Activated naive CD8-positive, alpha-beta T cell treated with anti-CD3 and anti-CD28 coated beads for 36 hours (primary cell): ENCODE measurements at places on chromosomes 6 and 20. TPM values are rescaled to one million over a fixed set of nuclear protein-coding genes. Genes with fewer than 3 reads are reported as not detected.

The MEP1A gene
- total RNA-seq, result not detected

The SIRPB1 gene
- total RNA-seq, result 4.5 TPM

The SCP2D1 gene
- total RNA-seq, result not detected

DNA sequence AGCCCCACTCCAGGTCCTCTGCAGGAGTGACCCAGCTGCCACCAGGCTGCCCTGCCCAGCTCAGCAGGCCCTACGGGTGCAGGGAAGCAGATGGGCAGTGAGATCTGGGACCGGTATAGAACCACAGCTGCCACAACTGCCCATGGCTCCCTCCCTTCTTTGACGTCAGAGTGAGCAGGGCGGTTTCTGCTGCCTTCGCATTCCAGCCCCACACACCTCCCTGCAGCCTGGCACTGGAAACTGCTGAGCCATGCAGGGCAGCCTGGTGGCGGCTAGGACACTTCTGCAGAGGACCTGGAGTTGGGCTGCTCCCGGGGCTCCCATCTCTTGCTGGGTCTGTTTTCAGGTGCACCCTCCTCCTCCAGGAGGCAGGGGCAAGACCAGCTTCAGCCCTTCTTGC is 101.6 kb upstream of the CD93 start:
- no peak for DNase-seq

GRCh38 chr6:38234141-38234540 is 405.6 kb downstream of the BTBD9 start:
- no peak for DNase-seq

DNA sequence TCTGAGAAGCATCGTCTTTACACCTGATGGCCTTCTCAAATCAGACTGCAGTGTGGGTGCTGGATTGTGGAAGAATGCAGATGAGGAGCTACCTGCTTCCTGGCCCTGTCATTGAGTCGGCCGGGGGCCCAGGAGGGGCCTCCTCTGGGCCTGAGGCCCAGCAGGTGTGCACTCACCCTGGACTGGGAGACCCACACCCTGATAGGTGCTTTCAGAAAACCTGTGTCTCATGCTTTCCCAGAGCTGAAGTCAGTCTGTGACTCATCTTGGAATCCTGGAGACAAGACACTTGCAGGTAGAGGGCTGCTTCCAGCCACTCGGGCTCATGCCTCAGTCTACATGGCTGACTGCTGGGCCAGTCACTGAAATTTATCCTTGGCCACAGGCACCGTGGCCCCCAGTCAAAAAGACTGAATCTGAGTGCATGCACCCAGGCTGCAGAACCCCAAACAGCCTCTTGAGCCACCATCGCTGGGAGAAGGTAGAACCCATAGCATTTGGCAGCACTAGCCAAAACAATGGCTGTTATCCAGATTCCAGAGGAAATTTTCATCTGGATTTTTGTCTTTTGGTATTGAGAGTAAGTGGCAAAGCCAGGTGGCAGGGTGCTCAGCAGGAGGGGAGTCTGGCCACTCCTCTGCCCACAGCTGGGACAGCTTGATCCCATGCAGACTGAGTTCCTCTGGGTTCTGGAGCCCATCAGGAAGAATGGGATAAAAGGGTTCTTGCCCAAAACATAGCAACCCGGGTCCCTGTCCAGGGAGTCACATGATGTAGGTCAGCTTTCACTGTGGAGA is 182.0 kb upstream of the CST7 start:
- no peak for DNase-seq

DNA sequence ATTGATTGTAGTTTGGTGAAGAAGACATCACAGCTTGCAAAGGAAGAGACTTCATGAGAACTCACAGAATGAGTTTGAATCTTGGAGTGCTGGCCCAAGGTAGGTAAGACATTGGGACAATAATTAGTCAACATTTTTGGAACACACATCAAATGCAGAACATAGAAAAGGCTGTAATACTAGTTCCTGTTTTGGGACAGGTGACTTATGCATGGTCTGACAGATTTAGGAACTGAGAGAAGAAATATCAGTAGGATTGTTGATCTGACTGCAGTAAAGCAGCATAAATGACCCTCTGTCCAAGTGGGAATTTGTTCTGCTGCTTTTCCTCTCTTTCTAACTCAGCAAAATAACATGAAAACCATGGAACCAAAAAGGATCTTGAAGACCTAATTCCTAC is 102.3 kb upstream of the MAP3K7 start:
- DNase-seq, result no peak

- DNase-seq, result no peak
Measured at GRCh38 chr6:11328613-11329247, 96.3 kb upstream of the NEDD9 start.

DNA sequence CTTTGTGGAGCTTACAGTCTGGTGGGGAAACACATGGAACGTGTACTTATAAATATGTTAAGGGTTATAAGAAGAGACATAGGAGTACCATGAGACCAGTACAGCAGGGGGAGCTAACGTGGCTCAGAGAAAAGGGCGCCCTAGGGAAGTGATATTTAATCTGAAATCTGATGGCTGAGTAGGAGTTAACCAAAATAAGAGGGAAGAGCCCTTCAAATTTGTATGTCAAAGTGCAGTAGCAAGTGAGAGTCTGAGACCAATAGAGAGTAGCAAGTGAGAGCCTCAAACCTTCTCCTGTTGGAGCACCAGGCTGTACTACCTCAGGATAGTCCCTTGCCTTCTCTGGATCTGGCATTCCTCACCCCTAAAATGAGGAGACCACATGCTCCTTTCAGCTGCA is 6.1 kb upstream of the PKIG start:
- no peak for DNase-seq

GRCh38 chr20:17629678-17630089 is 52.4 kb downstream of the RRBP1 start:
- no peak for DNase-seq

DNA sequence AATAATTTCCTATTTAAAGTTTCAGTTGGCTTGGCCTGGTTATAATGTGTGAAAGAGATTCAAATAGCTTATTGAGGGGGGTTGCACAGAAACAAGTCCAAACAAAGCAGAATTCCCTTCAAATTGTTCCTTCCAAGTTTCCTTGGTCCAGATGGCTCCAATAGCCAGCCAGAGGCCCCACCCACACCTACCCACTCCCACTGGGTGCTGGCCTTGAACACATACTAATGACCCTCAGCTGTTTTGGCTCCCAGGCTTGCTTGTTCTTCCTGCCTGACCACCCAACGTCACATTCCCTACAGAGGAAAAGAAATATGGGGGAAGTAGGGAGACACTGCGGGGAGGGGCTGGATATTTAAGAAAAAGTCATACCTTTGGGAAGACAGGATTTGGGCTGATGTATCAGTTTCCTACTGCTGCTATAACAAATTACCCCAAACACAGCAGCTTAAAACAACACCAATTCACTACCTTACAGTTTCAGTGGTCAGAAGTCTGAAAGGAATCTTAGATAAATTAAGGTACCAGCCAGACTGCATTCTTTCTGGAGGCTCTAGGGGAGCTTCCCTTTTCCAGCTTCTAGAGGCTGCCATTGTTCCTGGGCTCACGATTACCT is 95.7 kb downstream of the COL21A1 start:
- DNase-seq, result no peak

- DNase-seq, result no peak
Measured at GRCh38 chr6:25963426-25964123, 973 bp downstream of the TRIM38 start.

DNA sequence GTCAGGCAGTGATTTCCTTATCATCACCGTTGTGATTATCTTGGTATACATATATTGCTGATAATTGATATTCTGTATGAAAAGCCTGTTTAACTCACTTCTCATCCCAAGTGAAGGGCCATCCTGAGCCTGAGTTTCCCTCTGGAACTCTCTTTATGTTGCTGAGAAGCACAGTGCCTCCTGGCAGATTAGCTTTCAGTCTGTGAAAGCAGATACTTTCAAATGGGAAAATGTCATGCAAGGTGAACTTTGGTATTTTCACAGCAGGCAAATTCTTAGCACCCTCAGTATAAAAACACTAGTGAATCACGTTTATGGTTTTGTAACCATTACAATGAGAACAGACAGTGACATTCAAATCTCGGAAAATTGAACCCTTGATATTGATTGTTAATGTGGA is 151.6 kb downstream of the PRIM2 start:
- no peak for DNase-seq

DNA sequence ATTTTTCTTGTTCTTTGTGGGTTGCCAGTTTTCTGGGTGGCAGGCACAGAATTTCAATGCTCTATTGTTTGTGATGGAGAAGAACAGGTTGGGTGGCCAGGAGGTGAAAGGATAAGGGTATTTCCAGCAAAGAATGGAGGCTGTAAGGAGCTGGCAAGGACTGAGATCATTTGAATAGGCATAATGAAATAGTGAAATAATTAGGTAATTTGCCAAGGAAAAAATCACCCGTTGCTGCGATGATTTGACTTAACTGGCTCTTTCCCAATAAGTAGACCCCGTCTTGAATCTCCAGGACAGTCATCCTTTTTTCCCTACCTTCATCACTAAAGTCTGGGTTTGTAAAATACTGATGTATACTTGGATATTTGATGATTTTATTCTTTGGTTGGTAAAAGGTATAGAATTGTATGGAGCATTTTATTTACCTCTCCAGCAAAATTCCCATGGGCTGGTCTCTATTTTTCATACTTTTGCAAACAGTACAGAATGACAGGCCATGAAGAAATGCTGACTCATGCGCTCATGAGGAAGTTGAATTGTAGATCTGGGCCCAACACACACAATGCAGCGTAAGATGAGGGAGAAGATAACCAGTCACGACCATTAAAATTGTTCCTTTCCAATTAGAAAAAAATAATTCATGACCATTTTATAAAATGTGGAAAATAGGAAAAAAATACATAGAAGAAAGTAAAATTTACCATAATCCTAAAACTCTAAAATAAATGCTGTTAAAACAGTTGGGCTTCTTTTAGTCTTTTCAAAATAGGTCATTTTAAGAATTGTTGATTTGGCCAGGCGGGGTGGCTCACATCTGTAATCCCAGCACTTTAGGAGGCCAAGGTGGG is 2.4 kb upstream of the GCNT2 start:
- DNase-seq, result no peak

- no peak for DNase-seq
Measured at GRCh38 chr6:90818163-90818562, 231.3 kb upstream of the MAP3K7 start.

DNA sequence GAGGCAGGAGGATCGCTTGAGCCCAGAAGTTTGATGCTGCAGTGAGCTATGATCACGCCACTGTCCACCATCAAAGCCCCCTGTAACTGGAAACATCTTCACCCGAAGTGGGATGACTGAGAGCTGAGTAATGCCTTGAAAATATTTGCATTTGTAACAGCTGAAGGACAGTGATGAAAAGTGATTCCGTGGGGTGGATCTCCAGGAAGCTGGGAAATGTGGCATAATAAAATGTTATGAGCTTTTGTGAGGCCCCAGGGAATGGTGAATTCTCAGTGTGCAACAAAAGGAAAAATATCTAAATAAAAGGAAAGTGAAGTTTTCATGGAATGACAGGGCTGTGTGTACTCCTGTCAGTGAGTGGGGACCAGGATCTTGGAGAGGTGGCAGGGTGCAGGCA is 92.0 kb downstream of the JAG1 start:
- DNase-seq, result no peak

DNA sequence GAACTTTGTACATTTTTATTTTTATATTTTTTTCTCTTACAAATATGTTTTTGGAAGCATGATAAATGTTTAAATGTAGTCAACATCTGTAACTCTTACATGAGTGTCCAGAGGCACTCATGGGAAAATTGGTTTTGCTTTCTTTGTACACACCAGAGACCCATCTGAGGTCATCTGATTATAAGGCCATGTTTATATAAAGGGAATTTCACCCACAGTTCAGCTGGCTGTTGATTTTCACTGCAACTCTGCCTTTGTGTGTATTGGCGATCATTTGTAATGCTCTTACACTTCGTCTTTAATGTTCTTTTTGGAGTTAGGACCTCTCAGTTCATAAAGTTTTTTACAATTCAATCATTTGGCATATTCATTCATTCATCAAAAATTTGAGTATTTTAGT is 28.1 kb downstream of the RIOK1 start:
- no peak for DNase-seq

- no peak for DNase-seq
Measured at GRCh38 chr6:8579372-8579771, 144.0 kb upstream of the SLC35B3 start.

GRCh38 chr20:48246061-48246790 is 460.9 kb upstream of the SULF2 start:
- DNase-seq, result no peak
